ENCODE measurements at places on chromosomes 4 and X. TPM values are rescaled to one million over a fixed set of nuclear protein-coding genes. Genes with fewer than 3 reads are reported as not detected.

Gene UCHL1
- 411 TPM for total RNA-seq

Gene SYNPO2
- 11.7 TPM for total RNA-seq

Gene PDCL2
- total RNA-seq = not detected

Gene CLNK
- total RNA-seq = 0.10 TPM

DNA sequence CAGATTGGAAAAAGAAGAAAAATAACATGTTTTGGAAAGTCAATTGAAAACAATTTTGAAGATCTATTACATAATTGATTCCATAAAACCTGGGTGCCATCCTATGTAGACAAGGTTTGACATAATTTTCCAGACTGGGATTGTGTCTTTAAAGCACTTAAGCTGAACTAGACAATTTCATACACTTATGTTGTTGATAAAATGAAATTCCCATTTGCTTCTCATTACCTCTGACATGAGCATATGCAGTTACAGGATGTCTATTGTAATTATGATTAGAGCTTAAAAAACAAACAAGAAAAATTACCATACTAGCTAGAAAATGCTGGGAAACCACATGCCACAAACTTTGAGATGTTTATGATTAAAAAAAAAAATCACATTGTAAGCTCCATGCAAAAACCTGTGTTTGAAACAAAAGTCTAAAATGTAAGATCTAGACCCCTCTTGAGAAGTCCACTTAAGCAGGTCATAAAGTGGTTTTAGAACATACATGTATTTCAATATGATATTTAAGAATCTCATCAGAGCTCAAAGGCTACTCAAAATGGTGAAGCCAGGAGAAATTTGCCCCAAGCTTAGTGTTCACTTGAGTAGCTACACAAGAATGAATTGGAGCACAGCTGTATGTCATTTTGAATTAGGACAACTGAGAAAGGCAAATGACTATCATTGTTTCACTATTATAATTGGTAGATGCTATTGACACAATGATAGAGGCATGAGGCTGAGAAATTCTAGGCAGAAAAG lies 181.1 kb upstream of the PABPC4L start:
- no peak for DNase-seq
- no peak overlapping the region for H3K27ac ChIP-seq
- no peak overlapping the region for H3K4me3 ChIP-seq
- no peaks in the 10 kb centered on the region for H3K4me1 ChIP-seq

DNA sequence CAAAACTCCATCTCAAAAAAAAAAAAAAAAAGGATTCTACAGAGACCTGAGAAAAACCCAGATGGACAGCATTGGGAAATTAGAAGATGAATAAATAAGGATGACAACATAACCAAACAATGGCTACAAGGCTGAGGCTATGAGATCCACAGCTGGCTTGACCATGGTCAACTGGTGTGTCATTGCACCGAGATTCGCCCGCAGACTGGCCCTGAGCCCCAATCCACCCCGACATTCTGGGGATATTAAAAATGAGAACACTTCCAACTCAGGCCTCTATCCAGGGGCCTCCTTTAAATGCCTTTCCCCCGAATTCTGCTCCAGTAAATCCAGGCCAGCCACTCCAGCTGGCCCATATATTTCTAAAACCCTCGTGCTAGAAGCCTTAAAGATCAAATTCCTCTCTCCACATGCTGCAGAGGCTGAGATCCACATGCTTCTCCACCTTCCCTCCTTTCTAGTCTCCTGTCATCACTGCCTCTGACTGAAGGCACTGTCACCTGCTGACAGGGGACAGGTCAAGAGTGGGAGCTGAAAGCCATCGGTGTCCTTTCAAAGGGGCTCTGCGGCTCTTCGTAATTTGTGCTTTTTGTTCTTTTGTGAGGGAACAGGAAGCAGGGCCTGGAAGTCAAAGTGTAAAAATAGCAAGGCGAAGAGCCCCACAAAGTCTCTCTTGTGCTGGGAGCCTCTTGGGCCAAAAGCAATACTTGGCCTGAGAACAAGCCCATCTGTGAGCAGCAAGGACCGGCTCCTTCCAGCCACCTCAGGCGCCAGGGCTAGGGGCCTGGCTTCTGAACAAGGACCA lies 203.7 kb downstream of the NSUN7 start:
- DNase-seq = no peak
- H3K27me3 ChIP-seq = no peaks in the 10 kb centered on the region
- H3K4me3 ChIP-seq = no peak overlapping the region

DNA sequence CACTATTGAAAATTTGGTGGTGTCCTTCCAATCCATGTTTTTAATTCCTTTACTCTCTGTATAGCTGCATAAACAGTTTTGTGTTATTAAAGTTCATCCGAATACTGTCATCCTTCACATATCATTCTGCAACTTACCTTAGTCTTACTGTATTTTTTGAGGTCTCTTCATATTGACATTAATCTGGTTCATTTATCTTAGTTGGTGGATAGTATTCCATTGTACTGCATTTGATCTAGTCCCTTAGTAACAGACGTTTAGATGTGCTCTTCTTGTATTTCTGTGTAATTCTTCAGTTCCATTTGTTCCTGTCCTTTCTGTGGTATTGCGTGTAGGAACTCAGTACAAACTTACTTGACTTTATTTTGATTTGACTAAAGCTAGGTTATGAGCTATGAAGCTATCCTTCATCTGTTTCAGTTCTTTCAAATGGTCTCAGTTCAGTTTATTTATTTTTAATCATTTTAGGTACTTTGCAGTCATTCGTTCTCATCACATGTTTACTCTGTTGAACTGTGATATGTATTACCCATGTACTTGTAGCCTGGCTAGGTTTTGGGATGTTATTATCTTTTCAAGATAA lies 41.3 kb downstream of the RAPGEF2 start:
- no peak for DNase-seq
- H3K4me3 ChIP-seq = no peak overlapping the region
- no peaks in the 10 kb centered on the region for H3K36me3 ChIP-seq
- H3K4me1 ChIP-seq = no peaks in the 10 kb centered on the region

GRCh38 chrX:123121241-123121640 lies 62.8 kb upstream of the GRIA3 start:
- no peaks in the 10 kb centered on the region for H3K4me1 ChIP-seq
- no peak overlapping the region for H3K4me3 ChIP-seq
- DNase-seq = no peak

DNA sequence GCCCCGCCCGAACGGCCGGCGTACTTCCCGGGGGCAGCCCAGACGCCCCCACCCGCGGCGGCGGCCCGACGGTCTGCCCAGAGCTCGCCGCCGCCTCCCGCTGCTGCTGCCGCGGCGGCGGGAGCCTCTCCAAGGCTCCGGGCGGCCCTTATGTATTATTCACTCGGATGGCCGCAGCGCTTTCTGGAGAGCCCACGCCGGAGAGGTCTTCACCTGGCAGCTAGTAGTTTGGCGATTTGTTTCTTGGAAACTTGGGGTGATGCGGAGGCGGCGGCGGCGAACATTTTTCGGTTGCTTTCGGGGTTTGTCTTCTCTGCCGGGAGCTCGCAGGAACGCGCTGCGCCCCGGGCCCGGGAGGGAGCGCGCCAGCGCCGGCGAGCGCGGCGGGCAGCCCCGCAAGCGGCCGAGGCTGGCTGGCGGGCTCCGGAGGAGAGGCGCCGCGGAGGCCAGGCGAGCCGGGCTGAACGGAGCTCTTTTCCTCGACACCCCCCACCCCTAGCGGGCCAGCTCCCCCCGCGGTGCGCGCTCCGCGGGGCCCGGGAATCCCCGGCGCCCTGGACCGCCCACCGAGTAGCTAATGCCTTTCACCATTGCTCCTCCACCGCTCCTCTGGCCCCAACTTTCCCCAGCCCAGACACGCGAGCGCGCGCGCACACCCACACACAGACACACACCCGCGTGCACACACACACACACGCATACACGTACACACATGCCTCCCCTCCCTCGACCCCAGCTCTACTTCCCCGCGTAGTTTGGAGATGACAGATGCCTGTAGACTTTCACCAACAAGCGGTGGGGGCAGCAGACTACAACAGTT lies 113.5 kb downstream of the DHX15 start:
- H3K36me3 ChIP-seq = no peaks in the 10 kb centered on the region
- peaks cover 29% of the 10 kb centered on the region for H3K4me1 ChIP-seq
- peaks cover 18% of the 10 kb centered on the region for H3K27me3 ChIP-seq
- DNase-seq = no peak

GRCh38 chr4:39821951-39822350 lies 124.0 kb downstream of the UBE2K start:
- peaks cover 3% of the 10 kb centered on the region for H3K36me3 ChIP-seq
- H3K27ac ChIP-seq = no peak overlapping the region
- no peak overlapping the region for H3K4me3 ChIP-seq
- H3K4me1 ChIP-seq = no peaks in the 10 kb centered on the region
- H3K27me3 ChIP-seq = no peaks in the 10 kb centered on the region
- no peak for DNase-seq

DNA sequence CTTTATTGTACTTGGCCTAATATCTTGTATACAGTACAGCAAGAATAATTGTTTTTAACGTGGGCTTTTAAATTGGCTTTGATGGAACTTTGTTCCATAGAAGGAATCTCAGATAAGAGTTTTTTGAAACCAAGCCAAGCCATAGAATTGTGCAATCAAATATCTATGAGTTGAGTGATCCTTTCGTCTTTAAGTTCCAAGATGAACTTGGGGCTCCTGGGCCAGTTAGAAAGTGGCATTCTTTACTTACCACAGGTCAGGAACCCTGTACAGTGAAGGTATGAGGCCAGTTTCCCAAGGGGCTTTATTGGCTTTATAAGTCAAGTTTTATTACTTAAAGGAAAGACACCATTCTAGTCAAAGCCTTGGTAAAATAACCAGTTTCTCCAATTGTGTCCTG lies 2104.2 kb downstream of the PCDH7 start:
- no peak overlapping the region for H3K27ac ChIP-seq
- H3K4me1 ChIP-seq = no peaks in the 10 kb centered on the region
- no peaks in the 10 kb centered on the region for H3K36me3 ChIP-seq
- no peak for DNase-seq
- no peak overlapping the region for H3K4me3 ChIP-seq

GRCh38 chrX:25151749-25152148 lies 136.0 kb upstream of the ARX start:
- H3K27me3 ChIP-seq = peaks cover 2% of the 10 kb centered on the region
- no peak overlapping the region for H3K27ac ChIP-seq
- H3K36me3 ChIP-seq = no peaks in the 10 kb centered on the region
- H3K4me1 ChIP-seq = no peaks in the 10 kb centered on the region
- DNase-seq = no peak

DNA sequence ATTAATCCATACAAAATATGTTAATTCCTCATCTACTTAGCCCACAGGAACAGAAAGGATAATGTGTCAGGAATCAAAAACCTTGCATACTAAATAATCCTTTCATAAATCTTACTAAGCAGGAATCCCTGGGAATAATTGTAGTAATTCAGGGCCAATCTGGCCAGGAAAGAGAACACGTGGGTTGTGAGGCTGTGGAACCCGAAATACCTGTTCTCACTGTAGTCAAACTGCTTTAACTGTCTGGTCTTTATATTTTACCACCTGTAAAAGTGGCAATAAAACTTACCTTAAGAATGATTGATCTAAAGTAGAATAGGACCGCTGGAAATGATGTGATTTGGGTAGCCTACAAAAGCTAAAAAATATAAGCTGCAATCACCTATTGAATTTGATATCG lies 1620.9 kb downstream of the STIM2 start:
- H3K36me3 ChIP-seq = no peaks in the 10 kb centered on the region
- no peak for DNase-seq
- H3K4me3 ChIP-seq = no peak overlapping the region
- no peaks in the 10 kb centered on the region for H3K4me1 ChIP-seq
- no peak overlapping the region for H3K27ac ChIP-seq
- H3K27me3 ChIP-seq = no peaks in the 10 kb centered on the region

DNA sequence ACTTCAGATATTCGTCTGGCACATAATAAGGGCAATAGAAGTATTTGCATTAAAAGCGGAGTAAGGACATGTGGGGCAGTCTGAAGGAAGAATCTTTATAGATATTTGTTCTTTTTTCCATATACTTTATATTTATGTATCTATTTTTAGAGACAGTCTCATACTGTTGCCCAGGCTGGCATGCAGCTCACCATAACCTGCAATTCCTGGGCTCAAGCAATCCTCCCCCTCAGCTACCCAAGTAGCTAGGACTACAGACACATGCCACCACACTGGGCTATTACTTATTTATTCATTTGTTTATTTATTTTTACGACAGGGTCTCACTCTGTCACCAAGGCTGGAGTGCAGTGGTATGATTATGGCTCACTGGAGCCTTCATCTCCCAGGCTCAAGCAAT lies 16.7 kb upstream of the MRPL1 start:
- no peaks in the 10 kb centered on the region for H3K4me1 ChIP-seq
- no peaks in the 10 kb centered on the region for H3K36me3 ChIP-seq
- no peaks in the 10 kb centered on the region for H3K27me3 ChIP-seq
- no peak overlapping the region for H3K4me3 ChIP-seq

- no peaks in the 10 kb centered on the region for H3K36me3 ChIP-seq
- H3K4me1 ChIP-seq = no peaks in the 10 kb centered on the region
- no peak overlapping the region for H3K27ac ChIP-seq
- H3K4me3 ChIP-seq = no peak overlapping the region
- no peak for DNase-seq
These were observed 2519.6 kb downstream of the ARAP2 start for GRCh38 chr4:33724685-33725084.

DNA sequence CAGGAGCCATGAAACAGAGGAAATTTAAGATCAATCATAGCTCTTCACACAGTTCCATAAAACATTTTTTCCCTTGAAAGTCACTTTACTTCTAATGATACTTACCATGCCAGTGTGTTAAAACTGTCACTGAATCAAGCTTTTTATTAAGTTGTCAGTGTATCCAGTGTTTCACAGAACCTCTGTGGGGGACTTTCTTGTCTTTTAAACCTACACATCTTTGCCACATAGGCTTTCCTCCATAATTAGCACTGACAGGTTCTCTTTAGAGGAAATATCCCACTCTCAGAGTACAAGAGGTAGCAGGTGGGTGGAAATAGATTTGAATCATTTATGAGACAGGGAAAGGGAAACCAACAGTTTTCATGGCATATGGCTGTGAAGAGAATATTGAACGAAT lies 25.8 kb upstream of the DYNLT3 start:
- H3K4me1 ChIP-seq = no peaks in the 10 kb centered on the region
- no peak for DNase-seq
- H3K4me3 ChIP-seq = no peak overlapping the region
- peaks cover 2% of the 10 kb centered on the region for H3K27me3 ChIP-seq

GRCh38 chrX:107562482-107562881 lies 65.8 kb upstream of the PRPS1 start:
- peaks cover 8% of the 10 kb centered on the region for H3K4me1 ChIP-seq
- H3K27me3 ChIP-seq = peaks cover 11% of the 10 kb centered on the region
- H3K4me3 ChIP-seq = no peak overlapping the region
- no peak for DNase-seq
- peaks cover 5% of the 10 kb centered on the region for H3K36me3 ChIP-seq

- H3K27ac ChIP-seq = no peak overlapping the region
- no peaks in the 10 kb centered on the region for H3K4me1 ChIP-seq
- H3K36me3 ChIP-seq = no peaks in the 10 kb centered on the region
- DNase-seq = no peak
- no peak overlapping the region for H3K4me3 ChIP-seq
These were observed 115.3 kb downstream of the PRSS12 start for GRCh38 chr4:118237531-118237930.

- no peak for DNase-seq
- no peaks in the 10 kb centered on the region for H3K36me3 ChIP-seq
- H3K27me3 ChIP-seq = no peaks in the 10 kb centered on the region
- H3K27ac ChIP-seq = no peak overlapping the region
- H3K4me1 ChIP-seq = no peaks in the 10 kb centered on the region
These were observed 72.4 kb upstream of the TLR2 start for GRCh38 chr4:153611679-153612078.
